ENCODE measurements at places on chromosomes 5 and 9.

DNA sequence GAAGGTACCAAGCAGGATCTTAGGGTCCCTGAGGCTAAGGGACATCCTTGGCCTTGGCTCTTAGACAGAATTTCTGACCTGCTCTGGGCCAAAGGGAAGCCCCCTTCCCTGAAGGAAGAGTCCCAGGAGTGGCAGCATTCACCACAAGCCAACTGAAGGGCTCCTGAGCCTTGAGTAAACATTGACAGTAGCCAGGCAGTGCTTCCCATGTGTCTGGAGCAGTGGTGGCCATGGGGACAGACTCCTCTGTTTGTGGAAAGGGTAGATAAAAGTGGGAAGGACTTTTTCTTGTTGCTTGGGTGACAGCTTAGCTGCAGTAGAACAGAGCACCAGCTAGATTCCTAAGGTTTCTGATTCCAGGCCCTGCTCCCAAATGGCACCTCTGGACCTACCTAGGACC is 61.4 kb upstream of the VLDLR start:
- no peak for DNase-seq

DNA sequence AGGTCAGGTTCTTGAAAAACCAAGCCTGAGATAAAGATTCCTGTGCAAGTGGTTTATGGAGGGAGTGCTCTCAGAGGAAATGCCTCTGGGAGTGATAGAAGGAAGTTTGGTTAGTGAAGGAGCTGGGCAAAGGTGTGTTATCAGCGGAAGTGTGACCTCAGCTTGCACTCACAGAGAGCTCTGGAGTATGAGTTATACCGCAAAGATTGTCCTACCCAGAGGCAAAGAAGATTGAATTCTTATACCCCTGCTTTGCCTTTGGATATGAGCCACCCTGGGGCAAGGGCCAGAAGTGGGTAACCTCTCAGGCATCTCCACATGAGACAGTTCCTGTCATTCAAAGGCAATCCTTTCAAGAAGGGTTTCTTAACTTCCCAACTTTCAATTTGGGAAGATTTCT is 145.6 kb downstream of the MUSK start:
- no peak for DNase-seq

DNA sequence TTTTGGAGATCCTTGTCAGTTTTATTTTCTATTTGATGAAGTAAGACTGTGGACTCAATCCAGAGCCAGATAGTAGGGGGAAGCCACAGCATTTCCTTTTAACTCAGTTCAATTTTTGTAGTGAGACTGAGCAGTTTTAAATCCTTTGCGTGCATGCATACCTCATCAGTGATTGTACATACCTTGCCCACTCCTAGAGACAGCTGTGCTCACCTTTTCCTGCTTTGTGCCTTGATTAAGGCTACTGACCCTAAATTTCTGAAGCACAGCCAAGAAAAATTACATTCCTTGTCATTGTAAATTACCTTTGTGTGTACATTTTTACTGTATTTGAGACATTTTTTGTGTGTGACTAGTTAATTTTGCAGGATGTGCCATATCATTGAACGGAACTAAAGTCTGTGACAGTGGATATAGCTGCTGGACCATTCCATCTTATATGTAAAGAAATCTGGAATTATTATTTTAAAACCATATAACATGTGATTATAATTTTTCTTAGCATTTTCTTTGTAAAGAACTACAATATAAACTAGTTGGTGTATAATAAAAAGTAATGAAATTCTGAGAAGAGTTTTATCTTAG is 17.8 kb downstream of the DIMT1 start:
- no peak for DNase-seq

- no peak for DNase-seq
Measured at GRCh38 chr9:99307851-99308250, 85.8 kb downstream of the SEC61B start.

- no peak for DNase-seq
Measured at GRCh38 chr5:88391116-88391515, 122.5 kb upstream of the TMEM161B start.

- no peak for DNase-seq
Measured at GRCh38 chr9:96611302-96611701, 8.3 kb downstream of the CDC14B start.

- DNase-seq, result no peak
Measured at GRCh38 chr9:112753725-112754124, 3.2 kb downstream of the SNX30 start.

DNA sequence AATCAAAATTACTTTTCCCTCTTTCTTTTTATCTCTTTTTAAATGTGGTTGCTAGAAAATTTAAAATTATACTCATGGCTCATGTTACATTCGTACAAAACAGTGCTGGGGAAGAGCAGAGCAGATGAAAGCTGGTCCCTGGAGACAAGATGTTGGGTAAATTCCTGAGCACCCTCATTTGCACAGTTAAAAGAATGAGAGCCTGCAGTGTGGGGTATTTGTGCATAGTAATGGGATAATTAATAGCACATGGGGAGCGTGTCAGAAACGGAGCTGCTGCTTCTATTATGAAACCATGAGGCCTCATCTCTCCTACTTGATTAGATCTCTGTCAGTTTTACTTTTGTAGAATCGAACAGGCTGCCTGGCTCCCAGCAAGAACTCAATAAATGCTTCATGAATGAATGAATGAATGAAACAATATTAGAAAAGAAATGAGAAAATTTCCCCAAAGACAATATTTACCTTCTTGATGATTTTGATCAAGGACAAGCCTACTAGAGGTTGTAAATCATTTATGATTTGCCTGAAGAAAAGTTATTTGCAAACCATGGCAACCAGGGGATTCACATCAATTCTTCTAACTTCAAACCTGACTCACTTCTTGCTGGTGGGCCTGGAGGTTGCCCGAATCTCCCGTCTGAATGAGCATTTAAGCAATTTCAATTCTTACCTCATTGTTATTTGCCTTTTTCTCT is 177.2 kb upstream of the TUT7 start:
- no peak for DNase-seq

DNA sequence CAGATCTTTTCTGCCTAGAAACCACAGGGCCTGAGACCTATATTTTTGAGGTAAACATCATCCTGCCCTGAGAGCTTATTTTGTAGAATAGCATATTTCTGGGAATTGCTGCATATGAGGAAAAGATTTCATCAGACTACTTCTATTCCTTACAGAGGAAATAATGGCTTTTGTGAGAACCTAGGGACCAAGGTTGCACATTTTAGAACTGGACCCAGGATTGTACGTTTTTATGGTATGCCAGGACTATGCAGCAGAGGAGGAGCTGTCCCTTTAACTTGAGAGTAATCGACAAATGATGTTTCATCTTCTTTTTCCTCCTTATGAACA is 2.2 kb upstream of the ALDH1A1 start:
- no peak for DNase-seq

DNA sequence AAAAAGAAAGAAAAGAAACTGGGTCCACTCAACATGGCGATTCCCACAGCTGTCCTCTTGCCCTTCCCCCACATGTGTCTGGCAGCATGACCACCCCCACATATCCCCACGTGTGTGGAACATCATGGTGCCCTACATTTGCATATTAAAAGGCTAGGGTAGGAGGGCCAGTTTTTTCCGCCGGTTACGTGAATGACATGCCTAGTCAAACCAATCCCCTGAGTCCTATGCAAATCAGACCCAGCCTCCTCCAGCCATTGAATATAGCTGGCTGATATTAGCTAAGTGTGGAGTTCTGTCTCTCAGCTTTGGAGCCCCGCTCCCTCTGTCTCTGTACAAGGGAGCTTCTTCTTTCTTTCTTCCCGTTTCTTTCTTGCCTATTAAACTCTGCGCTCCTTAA is 33.0 kb upstream of the CCDC112 start:
- peak; percentile 72 for DNase-seq

DNA sequence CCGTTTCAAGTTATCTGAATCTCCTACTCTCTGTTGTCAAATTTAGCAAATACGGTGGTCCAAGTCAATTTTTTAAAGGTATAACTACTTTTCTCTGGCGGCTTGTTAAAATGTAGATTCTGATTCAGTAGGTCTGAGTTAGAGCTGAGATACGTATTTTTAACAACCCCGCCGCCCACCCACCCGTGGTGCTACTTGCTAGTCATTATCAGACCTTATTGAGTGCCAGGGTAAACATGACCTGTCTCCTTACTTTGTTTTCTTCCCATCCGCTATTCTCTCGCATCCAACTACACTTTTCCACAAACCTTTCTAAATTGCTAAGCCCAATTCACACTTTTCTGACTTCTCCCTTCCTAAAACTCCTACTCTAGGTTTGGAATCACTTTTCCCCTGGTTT is 694 bp upstream of the PLAA start:
- no peak for DNase-seq

- DNase-seq, result peak; percentile 63
Measured at GRCh38 chr5:14173377-14174229, 30.5 kb downstream of the TRIO start.

DNA sequence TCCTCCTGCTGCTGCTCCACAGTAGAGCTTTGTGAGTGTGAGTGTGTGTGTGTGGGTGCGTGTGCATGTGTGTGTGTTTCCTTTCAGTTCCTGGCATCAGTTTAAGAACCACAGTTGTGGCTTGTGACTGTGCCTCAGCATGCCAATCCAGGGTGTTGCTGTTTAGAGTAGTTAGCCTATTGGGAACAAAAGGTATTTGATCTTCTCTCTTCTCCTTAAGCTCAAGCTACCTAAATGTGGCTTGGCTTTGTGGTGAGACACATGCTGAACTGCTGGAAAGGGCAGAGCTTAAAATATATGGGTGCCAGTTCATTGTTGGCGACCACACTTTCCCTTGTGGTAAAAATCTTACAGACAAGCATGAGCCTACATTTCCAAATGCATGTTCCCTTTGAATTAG is 116.6 kb upstream of the BNC2 start:
- DNase-seq, result peak; percentile 42

GRCh38 chr9:122097679-122098315 is 4.7 kb upstream of the TTLL11 start:
- no peak for DNase-seq

DNA sequence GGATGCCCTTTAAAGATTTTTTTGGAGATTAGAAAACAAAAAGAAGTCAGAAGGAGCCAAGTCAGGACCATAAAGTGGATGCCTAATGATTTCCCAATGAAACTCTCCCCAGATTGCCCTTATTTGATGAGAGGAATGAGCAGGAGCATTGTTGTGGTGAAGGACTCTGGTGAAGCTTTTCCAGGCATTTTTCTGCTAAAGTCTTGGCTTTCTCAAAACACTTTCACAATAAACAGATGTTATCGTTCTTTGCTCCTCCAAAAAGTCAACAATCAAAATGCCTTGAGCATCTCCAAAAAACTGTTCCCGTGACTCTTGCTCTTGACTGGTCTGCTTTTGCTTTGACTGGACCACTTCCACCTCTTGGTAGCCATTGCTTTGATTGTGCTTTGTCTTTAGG is 121.8 kb downstream of the CAAP1 start:
- no peak for DNase-seq

DNA sequence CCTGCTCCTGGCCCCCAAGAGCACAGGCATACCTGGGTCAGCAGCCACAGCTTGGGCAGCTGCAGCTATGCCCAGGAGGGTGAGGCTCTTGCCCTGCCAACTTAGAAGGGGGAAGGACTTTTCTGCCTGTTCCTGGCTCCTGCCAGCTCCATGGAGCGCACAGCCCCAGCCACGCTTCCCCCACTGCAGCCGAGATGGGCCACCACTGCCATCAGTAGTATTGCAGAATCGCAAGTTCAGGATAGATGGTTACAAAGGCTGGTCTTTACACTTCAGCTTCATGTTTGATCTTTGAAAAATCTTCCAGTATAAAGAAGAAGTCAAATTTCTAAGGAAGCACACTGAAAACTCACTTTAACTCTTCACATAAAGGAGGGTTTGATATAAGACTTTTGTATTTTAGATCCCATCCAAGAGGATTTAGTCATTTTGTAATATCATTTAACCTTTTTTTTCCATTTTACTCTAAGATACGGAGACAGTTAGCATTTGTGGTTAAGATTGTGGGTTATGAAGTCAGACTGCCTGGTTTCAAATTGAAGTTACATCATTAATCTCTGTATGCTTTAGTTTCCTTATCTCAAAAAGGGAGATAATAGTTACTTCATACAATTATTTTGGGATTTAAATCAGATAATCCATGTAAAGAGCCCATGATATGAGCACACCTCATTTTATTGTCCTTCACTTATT is 81.8 kb downstream of the NLN start:
- DNase-seq, result no peak

- DNase-seq, result no peak
Measured at GRCh38 chr9:86064220-86064619, 35.1 kb downstream of the GOLM1 start.

DNA sequence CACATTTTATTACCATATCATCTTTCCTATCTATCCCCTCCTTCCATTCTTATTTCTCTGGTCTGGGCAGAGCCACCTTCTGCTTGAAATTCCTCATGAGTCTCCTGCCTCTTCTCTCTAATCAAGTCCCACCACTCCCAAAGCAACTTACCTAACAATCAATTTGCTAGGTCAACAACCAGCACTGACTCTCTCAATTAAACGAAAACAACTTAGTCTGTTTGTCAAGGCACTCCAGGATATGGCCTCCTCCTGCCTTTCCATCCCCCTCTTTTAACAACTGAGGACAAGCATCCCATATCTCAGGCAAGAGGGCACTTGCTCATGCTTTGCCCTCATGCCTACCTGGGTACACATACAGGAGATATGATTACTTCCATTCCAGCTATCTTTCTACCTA is 47.4 kb downstream of the HCN1 start:
- DNase-seq, result no peak

GRCh38 chr5:159639590-159639989 is 276.7 kb upstream of the ADRA1B start:
- no peak for DNase-seq

DNA sequence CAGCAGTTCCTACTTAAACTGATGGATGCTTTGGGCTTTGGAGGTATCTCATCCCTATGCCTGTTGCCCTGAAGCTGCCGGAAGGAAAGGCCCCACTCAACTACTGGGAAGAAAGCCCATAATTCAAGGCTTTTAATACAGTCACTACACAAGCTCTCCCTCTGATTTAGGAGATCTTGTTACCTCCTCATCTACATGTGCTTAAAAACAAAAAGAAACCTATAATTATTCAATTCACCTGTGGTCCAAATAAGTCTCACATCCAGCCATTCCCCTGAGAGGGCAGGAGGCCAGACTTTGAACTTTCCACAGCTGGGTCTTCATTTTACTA is 715 bp upstream of the LEAP2 start:
- DNase-seq, result no peak

- DNase-seq, result no peak
Measured at GRCh38 chr9:70949239-70949638, 172.2 kb downstream of the TRPM3 start.

- DNase-seq, result no peak
Measured at GRCh38 chr9:88447431-88447830, 59.2 kb downstream of the SPIN1 start.

DNA sequence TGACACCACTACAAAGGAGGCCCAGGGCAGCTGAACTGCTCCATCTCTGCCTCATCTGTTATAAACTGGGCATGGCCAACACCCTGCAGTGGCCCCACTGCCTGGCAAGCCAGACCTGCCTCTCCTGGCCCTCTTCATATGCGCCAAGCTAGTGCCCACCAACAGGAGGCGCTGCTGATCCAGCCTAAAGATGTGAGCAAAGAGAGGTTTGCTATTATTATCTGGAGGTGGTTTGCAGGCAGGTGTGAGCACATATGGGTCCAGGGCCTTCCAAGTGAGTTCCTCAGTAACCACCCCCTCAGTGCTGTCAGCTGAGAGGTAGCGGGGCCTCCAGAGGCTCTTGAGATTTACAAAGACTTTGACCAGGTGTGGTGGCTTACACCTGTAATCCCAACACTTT is 232.2 kb downstream of the SYK start:
- no peak for DNase-seq

- DNase-seq, result no peak
Measured at GRCh38 chr5:174307656-174308271, 262.3 kb downstream of the NSG2 start.

Measured in Kasumi-1 (cell line).